AG04450 (cell line): ENCODE measurements at places on chromosomes 7 and 10. TPM values are rescaled to one million over a fixed set of nuclear protein-coding genes. Genes with fewer than 3 reads are reported as not detected.

DNA sequence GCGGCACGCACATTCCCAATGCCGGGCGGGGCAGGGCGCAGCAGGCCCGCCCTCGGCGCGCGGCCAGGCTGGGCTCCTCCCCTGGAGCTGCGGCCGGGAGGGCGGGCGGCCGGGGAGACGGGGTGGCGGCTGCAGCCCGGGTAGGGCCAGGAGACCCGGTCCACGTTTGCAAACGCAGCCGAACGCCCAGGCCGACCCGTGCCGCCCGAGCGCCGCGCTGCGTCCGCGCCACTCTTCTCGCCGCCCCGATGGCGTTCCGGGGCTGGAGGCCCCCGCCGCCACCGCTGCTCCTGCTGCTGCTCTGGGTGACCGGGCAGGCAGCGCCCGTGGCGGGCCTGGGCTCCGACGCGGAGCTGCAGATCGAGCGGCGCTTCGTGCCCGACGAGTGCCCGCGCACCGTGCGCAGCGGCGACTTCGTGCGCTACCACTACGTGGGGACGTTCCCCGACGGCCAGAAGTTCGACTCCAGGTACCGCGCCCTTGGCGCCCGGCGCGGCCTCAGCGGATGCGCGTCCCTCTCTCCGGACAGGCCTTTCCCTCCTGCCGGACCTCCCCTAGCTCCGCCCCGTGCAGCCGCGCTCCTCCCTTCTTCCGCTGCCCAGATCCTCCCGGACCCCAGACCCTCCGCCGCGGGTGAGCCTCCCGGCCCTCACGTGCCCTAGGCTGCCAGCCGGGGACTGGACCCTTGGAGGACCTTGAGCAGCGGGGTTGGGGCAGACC, at the start of gene FKBP9:
Gene FKBP9 (plus strand): TSS at position 115 of the 720 bp plus-strand sequence. CDS start 134 bp downstream, at position 249.
- no peak for DNase-seq

- no peak for DNase-seq
Measured at GRCh38 chr10:70131560-70131937, 1.1 kb downstream of the AIFM2 start.

DNA sequence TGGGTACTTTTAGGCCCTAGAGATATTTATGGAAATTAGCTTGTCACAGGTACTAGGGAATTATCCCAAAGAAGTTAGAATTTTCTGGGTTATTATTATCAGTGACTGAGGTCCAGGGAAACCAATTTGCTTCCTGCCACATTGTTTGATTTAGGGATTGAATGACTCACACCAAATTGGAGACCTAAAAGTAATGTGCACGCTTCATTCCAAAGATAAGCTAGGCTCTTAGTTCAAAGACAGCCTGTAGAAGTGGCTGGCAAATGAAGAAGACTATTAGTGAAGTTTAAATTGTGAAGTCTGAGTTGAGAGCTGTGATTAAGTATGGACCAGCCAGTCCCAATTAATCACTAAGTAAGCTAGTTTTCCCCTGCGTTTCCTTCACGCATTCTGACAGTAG, 188.1 kb upstream of the MYO3A start:
- DNase-seq: no peak

DNA sequence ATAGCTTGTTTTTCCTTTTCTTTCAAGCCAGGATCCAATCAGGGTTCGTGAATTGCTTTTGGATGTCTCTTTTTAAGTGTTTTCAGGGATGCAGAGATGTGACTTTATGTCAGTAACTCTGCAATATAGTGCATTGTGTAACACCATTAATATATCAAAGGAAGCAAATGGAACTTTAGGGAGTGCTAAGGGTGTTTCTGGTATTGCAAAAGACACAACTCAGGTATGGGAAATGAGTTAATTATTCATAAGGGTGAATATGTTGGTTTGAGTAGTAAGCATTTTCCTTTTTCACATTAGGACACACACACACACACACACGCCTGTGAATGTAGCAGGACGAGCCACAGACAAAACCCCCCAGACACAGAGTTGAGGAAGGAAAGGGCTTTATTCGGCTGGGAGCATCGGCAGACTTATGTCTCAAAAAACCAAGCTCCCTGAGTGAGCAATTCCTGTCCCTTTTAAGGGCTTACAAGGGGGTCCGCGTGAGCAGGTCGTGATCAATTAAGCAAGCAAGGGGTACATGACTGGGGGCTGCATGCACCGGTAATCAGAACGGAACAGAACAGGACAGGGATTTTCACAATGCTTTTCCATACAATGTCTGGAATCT, 31.8 kb upstream of the GSDME start:
- DNase-seq: no peak

GRCh38 chr7:137934176-137934826, 67.6 kb downstream of the CREB3L2 start:
- no peak for DNase-seq

DNA sequence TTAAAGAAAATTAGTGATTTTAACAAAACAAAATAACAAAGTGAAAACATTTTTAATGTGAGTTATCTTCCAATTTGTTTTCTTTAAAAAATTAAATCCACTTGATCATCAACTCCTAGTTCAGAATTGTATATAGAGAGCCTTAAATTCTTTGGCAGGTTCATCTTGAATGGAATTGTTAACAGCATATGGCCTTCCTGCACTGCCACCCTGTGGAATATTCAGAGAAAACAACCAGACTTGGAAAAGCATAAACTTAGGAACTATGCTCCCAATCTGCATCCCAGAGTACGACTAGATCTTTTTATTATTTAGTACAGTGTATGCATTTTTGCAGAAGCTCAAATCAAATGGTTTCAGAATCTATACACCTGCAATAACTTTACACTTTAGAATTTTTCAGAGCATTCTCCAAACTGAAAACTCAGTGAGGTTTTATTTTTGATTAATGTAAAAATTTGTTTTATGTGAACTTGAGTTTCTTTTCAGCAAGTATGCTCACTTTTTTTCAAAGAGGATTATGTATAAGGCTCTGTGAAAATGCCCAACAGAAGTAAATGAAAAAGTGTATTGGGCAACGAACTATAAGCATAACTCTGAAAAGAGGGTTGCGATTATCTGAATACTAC, 44.9 kb upstream of the ANK3 start:
- no peak for DNase-seq

GRCh38 chr7:25832929-25833328, 319.1 kb upstream of the NFE2L3 start:
- no peak for DNase-seq

- no peak for DNase-seq
Measured at GRCh38 chr7:55022002-55022985, 3.5 kb downstream of the EGFR start.

GRCh38 chr7:149664666-149665065, 108.7 kb downstream of the ZNF467 start:
- no peak for DNase-seq

GRCh38 chr7:123788584-123788983, 39.8 kb upstream of the WASL start:
- no peak for DNase-seq

DNA sequence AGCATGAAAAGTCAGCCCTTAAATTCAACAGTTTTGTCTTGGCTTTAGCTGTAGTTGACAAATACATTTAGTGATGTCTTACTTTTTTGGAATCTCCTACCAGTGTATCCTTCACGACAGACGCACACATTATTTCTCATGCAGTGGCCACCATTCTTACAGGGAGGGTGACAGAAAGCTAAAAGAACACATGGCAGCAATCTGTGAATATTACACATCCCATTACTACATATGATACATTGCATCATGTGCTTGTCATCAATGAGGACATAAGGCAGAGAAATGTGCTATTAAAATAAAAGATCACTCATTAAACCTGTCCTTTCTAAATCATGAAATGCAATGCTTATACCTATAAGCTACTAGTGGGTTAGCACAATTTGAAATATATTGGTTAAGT, 66.6 kb downstream of the VWDE start:
- DNase-seq: no peak

The CRYGN gene
- not detected in 2 replicates for polyA plus RNA-seq

The PHYHIPL gene
- polyA plus RNA-seq: not detected in 2 replicates

The PTN gene
- 136 and 168 TPM in 2 replicates for polyA plus RNA-seq

The BNIP3 gene
- 68.6 and 73.5 TPM in 2 replicates for polyA plus RNA-seq
